Mesothelial cell of epicardium (in vitro differentiated cells): ENCODE measurements at places on chromosomes 4 and X.

- no peak for DNase-seq
These were observed 9.7 kb downstream of the OCIAD2 start for GRCh38 chr4:48896845-48897244.

DNA sequence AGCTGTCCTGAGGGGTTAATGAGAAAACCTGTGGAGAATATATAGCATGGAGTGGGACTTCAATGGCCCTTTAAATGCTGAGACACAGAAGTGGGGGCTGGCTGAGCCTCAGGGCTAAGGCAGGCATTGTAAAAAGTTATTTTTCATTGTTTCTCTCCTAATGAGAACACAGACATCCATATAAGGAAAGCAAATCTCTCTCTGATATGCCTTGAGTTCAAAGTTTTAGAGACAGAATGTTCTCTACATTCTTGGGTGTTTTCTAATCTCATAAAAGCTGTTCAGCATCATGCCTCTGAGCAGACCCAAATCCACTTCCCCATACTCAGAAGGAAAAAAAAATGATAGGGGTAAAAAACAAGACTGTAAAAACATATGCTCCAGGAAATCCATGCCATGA is 16.8 kb upstream of the RAB40A start:
- DNase-seq = no peak

DNA sequence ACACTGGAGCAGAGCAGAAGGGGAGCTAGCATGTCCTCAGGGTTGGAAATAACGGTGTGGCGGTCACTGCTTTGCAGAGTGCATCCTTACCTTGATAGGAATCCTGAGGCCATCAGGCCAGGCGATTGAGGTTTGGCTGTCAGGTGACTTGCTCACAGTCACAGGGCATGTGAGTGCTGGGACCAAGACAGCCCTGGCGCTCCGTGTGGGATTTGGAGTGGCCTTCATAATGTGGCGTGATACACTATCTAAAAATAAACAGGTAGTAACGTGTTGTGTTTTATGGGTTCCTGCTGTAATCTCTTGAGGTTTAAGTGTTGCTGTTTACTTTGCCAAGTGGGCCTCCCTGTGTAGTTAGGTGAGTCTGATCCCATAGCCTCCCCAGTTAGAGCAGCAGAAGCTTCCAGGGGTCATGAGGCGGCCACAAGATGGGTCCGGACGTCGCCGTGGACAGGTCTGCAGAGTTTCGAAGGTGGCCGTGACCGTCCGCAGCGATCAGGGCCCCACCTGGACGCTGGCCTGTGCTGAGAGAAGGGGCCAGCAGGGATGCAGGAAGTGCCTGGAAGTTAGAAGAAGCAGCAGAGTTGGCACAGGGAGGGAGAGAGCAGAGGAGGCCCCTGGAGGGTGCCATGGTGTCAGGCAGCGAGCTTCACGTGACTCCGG is 27.7 kb downstream of the RGS12 start:
- DNase-seq = no peak

DNA sequence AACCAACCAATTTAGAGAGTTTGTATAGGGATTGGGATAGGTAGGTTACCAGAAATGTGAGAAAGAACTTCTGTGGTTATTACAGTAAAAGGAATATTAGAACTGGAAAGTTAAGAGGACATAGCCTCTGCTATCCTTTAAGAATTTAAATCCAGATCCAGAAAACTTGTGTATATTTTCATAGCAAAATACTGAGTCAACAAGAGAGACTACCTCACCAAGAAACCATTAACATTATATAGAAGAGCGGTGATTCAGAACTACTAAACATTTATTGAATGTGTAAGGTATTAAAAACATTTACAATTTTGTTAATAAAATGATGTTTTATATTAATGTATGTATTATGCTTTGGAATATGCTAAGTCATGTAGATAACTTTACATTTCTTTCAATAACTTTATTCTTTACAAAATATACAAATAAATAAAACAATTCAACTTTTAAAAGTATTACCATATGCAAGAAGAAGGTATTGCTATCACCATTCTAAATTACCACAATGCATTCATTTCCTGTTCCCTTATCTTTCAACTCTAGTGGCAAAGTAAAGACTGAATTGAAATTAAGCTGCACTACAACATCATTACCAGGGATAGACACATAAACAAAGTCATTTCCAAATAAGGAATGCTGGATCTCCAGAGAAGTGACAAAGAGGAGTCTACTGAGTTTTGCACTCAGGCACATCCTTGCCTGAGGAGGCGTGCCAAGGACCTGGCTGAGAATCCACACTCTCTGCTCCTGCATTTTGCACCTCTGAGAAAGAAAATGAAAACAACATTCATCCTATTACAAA is 6.1 kb upstream of the BDH2 start:
- DNase-seq = no peak
